ENCODE measurements at places on chromosomes 3 and 15. TPM values are rescaled to one million over a fixed set of nuclear protein-coding genes. Genes with fewer than 3 reads are reported as not detected.

DNA sequence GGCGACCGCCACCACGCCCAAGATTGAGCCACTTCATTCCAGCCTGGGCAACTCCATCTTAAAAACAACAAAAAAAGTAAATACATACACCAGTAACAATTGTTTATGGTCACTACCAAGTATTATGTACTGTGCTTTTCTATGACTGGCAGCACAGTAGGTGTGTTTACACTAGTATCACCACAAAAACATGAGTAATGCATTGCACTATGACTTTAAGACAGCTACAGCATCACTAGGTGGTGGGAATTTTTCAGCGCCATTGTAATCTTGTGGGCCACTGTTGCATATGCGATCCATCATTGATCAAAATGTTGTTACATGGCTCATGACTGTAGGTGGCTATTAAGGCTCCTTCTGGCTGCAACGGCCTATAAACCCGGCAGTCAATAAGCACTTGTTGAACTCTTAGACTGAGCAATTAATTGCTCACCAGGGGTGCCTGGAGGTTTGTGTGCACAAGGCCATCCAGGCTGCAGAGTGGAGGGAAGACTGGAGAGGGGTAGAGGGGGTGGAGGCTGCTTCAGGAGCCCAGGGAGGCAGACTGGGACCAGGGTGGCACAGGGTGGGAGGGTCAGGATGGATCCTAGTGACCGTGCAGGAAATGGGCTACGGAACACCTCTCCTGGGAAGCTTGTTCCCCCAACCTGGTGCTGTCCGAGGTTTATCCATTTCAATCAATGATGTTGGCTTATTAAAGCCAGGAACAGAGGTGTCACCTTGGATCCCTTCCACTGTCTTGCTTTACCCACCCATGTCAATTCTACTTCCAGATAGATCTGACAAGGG, 17.9 kb upstream of the COPG1 start:
- no peak for DNase-seq

- no peak for DNase-seq
Measured at GRCh38 chr15:70532531-70533186, 230.7 kb downstream of the UACA start.

Gene MAP2K5
- total RNA-seq = 22.2 TPM

DNA sequence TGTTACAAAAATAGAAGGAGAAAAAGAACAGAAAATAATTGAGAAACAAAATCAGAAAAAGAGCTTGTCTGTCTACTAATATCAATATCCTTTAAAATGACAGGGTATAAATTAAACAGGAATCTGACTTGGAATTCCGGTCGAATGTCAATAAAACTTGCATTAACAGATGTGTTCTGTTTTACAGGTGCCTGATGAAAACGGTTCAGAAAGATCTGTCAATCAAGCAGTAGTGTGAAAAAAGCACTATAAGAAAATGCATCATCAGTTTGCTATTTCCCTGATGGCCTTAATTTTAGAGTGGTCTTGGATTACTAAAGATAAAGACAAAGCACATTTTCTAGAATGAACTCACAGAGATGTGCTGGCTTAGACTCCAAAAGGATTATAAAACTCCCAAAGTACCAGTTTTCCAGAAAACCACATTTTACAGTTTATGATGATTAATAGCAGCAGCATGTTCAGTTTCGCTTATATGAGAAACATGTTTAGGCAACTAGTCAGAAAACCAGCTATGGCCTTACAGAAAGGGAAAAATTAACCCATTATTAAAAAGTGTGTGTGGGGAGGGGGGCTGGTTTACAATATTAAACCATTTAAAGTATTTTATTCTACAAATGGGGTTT, 8.2 kb upstream of the C3orf38 start:
- no peak for DNase-seq

DNA sequence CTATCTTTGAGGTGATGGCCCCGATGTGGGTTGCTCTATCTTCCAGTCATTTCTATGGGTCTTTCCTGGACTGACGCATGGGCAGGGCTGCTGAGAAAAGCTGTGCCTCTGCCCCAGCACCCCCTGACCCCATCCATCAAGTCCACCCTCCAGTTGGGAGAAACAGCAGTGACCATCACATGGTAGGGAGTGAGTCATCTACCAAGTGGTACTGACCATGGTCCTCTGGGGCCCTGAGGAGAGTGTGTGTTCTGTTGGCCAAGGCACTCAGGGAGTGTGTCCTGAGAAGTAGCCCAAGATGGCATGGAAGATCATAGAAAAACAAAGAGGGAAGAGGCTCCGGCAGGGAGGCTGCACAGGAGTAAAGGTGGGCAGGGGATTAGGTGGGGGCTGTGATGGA, 1.6 kb upstream of the DNAH1 start:
- no peak for DNase-seq

Gene CPNE4
- total RNA-seq = 0.41 TPM

DNA sequence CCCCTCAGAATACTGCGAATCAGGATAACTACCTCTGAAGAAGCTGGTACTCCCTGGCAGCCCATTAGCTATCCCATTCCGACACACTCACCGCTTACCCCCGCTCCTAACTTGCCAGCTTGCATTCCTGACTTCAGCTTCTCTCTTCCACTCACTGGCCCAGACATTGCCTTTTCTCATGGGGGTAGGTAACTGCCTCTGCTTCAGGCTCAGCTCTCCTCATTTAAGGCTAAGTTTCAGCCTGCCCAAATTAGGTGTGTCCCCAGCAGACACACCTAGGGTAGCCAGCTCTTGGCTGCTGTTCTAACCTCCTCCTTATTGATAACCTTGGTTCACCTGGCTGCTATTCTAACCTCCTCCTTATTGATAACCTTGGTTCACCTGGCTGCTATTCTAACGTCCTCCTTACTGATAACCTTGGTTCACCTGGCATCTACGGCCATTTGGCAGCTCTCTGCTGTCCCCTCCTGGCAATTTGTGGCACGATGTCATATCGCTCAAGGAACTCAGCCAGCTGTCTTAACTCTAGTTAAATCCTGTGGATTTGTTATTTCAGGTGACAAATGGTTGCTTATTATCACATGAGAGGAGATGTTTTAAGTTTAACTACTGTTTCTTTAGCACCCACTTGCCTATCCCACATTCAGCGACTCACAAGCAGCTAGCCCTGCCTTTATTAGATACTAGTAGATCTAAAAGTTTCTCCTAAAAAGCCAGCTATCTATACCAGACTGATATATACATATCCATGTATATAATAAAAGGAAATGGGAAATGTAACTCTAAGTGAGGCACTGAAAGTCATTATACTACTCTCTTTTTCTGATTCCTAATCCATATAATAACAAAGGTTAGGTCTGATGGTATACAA, 106.5 kb upstream of the ACP3 start:
- DNase-seq = peak; percentile 53

GRCh38 chr15:57609805-57610529, 18.3 kb downstream of the MYZAP start:
- DNase-seq = no peak

DNA sequence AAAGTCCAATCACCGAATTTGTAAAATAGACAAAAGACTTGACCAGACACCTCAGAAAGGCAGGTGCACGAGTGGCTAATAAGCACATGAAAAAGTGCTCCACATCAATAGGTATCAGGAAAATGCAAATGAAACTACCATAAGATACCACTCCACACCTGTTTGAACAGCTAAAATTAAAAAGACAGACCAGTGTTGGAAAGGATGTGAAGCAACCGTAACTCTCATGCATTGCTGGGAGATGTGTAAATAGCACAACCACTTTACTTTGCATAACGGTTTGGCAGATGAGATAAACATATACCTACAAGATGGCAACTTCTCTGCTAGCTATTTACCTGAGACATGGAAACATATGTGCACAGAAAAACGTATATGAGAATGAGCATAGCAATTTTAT, 56.9 kb downstream of the CADPS start:
- DNase-seq = no peak

Gene MESP2
- 0.33 TPM for total RNA-seq

- DNase-seq = no peak
Measured at GRCh38 chr3:29307295-29307694, 26.4 kb downstream of the RBMS3 start.

- DNase-seq = no peak
Measured at GRCh38 chr3:43079536-43080332, 26.1 kb downstream of the POMGNT2 start.

Gene RPP25
- 24.0 TPM for total RNA-seq

- no peak for DNase-seq
Measured at GRCh38 chr3:169846458-169847193, 23.1 kb downstream of the LRRC31 start.

Gene P2RY1
- 106 TPM for total RNA-seq

GRCh38 chr3:171088964-171089754, 62.6 kb upstream of the SLC2A2 start:
- no peak for DNase-seq

GRCh38 chr3:188151438-188151837, 2.5 kb upstream of the LPP start:
- DNase-seq = no peak

Gene GP9
- 1.5 TPM for total RNA-seq

Gene BFSP2
- not detected for total RNA-seq

DNA sequence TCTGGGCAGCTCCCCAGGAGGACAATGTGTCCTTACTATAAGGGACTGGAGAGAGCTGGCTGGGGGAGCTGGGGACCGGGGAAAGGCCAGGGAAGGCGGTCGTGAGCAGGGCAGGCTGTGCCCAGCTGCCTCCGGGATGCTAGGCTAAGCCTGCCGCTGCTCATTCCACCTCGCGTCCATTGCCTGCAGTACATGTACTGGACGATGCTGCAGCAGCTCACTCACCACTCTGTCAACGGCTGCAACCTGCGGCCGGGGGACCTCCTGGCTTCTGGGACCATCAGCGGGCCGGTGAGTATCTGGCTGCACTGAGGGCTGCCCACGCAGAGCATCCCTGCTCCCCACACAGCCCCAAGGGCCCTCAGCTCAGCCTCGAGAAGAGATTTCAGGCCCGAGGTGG, 27.1 kb downstream of the FAH start:
- DNase-seq = no peak

DNA sequence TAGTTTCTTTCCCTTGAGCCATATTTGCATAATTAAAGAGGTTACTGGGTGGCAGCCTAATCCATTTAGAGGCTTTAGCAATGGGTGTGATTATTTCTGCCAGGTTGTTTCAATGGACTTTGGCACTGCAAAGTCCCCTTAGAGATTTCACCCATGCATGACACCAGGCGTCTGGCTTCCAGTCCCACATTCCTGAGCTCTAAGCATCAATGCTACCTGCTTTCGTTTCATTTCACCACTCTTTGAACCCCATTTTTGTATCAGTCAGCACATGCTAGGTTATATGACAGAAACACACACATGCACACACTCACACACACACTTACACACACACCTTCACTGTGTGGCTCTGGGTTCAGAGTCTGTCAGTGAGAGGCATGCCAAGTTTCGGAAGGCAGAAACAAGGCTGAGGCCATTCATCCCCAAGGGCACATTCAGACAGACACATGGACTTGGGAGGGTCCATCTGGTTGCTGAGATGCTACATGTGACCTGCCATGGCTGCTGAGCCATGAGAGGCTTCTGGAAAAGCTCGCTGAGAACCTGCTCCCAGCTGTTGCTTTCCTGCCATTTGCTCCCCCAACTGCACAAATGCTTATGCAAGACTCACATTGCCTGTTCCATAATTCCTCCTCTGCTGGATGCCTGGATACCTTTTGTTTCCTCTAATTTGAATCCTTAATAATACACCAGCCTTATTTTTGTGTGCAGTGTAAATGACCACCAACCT, 354.1 kb downstream of the GABRG3 start:
- no peak for DNase-seq

DNA sequence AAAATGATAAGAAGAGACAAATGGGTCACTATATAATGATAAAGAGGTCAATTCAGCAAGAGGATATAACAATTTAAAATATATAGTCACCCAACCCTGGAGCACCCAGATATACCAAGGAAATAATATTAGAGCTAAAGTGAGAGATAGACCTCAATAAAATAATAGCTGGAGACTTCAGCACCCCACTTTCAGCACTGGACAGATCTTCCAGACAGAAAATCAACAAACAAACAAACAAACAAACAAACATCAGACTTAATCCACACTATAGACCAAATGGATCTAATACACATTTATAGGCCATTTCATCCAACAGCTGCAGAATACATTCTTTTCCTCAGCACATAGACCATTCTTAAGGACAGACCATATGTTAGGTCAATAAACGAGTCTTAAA, 79.4 kb downstream of the SENP7 start:
- DNase-seq = no peak

Gene SLC38A3
- total RNA-seq = 0.56 TPM

Gene DTWD1
- total RNA-seq = 14.5 TPM

DNA sequence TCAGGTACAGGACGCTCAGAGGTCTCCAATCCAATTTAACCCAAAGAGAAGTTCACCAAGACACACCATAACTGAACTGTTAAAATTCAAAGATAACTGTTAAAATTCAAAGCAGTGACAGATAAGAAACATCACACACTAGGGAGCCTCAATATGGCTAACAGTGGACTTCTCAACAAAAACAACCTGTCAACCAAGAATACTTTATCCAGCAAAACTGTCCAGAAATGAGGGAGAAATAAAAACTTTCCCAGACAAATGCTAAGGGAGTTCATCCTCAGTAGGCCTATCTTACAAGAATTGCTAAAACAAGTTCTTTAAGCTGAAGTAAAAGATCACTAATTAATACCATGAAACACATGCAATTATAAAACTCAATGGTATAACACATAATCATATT, 36.3 kb upstream of the MYLK start:
- no peak for DNase-seq

DNA sequence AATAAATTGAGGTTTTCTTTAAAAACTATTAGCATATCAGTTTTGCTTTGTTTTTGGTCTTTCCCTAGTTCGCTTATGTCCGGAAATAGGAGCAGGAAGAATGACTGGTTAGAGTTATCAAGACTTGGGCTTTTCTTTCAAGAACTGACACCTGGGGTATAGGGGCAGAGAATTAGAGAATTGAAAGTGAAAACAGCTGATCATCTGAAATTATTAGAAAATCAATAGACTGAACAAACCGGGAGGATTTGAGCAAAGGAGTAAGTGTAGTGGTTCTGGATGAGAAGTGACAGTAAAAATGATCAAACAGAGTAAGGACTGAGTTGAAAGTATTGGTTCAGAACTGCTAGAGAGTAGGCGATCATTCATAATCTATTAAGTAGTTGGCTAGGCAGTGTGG, 6.0 kb downstream of the MINDY2 start:
- no peak for DNase-seq

DNA sequence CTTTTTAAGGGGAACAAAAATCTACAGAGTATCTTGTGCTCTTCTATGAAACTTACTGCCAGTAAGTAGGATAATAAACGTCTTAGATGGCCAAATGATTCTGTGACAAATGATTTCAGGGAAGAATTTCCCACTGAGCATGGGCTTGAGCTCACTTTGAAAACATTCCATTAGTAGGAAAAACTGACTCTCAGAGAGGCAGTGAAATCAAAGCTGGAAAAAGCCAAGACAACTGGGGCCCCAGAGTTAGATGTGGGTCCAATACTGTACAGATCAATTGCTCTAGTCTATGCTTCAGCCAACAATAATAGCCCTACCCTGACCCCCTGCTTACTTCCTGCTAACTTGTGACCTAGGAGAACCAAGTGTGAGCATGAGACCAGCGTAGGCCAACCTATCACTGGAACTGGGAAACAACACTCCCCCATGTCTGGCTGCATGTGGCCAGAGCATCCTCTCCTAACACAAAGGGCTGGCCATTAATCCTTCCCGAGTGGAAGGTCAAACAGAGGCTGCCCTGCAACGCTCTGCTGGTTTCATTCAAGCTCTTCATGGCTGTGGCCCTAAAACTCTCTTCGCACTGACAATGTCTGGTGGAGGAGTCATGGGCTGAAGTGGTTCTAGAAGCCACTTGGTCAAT, 68.8 kb downstream of the FOXB1 start:
- DNase-seq = no peak

Measured in endothelial cell (in vitro differentiated cells).